Activated naive CD4-positive, alpha-beta T cell treated with anti-CD3 and anti-CD28 coated beads, Interleukin-2, amount 50 U/mL, for 16 hours (primary cell): ENCODE measurements at places on chromosomes 6 and 20.

- peak; percentile 41 for DNase-seq
Observed at GRCh38 chr6:41182069-41183034, 18.6 kb downstream of the TREML2 start.

DNA sequence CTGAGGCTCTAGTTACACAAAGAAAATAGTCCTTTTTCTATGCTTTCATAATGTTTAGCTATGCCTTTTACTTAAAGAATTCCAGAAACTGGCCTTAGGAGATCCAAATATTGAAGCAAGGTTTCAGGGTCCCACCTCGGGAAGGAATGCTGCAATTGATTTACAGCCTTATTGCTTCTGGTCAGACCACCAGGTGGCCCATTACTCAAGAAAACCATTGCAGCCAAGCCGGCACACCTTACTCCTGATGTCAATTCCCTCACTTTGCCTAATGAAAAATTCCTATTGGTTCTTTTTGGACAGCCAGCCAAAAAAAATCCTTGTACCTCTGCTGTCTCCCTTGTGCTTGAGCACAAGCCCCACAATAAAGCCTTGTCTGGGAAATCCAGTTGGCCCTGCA is 173.9 kb downstream of the LMBRD1 start:
- DNase-seq: no peak

- DNase-seq: no peak
Observed at GRCh38 chr20:58109918-58110635, 118.4 kb downstream of the ANKRD60 start.

- DNase-seq: no peak
Observed at GRCh38 chr20:17856024-17856564, 112.5 kb downstream of the SNX5 start.

DNA sequence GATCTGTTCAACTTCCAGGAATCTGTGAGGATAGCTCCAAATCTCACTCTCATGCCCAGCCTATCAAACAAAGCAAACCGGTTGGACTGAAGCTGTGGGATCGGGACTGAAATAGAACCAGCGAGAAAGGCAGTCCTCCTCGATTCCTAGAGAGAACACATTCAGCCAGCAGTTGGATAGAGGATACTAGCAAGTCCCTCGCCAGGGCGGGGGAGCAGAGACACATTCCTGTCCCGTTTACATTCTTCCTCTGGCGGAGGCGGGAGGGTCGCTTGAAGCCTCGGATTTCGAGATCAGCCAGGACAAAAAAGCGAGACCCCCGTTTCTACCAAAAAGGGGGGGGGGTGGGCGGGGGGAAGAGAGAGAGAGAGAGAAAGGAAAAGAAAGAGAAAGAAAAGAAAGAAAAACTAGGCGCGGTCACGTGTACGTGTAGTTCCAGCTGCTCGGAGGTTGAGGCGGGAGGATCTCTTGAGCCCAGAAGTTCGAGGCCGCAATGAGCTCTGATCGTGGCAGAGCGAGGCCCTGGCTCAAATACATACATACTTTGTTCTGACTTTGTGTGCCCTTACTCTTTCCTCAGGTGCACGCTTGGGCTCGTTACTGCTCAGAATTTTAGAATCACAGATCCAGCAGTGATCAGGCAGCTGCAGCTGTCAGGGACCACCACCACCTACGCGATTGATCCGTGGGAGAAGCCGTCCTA is 19.5 kb downstream of the ZNF311 start:
- no peak for DNase-seq

DNA sequence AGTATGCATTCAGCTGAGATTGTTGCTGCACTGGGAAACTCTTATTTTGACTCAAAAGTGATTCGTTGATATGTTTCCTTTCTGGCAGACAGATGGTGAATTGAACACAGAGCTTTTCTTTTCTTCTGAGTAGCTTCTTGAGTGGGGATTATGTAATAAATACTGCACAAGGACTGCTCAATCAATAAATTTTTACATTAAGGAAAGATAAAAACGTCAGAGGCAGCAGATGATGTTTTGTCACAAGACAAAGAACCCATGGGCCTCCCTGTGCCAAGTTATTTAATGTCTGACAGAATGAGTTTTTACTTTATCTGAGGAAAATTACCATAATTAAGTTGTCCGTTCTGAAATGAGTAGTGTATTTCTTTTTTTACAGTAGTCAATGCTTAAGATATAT is 460.3 kb downstream of the UTRN start:
- no peak for DNase-seq

DNA sequence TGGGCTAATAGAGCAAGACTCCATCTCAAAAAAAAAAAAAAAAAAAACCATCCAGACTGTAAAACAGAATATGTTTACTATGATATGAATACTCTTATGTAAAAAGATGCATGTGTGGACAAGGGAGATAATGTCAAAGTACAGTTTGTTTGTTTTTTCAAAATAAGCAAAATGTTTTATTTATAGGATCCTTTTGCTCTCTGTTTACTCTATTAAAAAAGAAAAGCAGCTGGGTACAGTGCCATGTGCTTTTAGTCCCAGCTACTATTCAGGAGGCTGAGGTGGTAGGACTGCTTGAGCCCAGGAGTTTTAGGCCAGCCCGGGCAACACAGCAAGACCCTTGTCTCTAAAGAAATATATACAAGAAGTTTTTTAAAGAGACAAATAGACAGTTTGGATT is 38.1 kb downstream of the UQCC1 start:
- no peak for DNase-seq

GRCh38 chr6:168133168-168133561 is 54.2 kb upstream of the FRMD1 start:
- DNase-seq: no peak

GRCh38 chr6:108117427-108118358 is 43.2 kb upstream of the OSTM1 start:
- DNase-seq: peak; percentile 19

GRCh38 chr20:32980990-32981389 is 23.2 kb downstream of the SUN5 start:
- no peak for DNase-seq

DNA sequence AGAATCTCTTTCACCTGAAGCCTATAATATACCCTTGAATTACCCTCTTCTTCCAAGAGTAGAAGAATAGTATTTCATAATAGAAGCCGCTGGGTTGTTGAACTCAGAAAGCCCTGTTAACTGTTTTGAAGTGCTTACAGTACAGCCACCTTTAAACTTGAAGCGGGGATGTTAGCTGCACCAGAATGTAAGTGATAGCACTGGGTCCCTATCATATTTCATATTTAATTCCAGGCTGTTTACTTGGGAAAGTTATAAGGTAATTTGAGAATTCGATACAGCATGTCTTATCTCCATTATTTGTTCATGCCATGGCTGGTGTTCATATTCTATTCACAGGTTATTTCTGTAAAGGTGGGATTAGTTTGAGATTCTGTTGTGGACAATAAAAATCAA is 63.5 kb upstream of the VSTM2L start:
- DNase-seq: no peak

DNA sequence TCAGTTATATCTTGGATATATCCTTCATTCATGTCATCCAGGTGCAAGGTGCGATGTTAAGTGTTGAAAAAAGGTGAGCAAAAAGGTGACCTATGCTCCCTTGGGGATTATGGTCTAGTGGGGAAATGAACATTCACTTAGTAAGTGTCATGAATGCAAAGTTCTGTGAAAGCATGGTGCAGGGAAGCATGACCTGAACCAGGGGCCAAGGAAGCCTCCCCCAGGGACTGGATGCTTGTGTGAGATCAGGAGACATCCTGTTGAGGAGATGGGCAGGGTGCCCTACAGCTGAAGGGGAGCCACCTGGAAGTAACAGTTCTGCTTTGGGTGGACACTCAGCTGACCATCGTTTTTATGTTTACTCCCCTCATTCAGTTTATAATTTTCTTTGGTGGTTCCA is 179.5 kb downstream of the SYNDIG1 start:
- DNase-seq: no peak

GRCh38 chr20:44946271-44946852 is 13.8 kb downstream of the TOMM34 start:
- no peak for DNase-seq

GRCh38 chr6:50979171-50979525 is 160.5 kb downstream of the TFAP2B start:
- DNase-seq: no peak

GRCh38 chr6:166771701-166772100 is 144.7 kb upstream of the RPS6KA2 start:
- no peak for DNase-seq

DNA sequence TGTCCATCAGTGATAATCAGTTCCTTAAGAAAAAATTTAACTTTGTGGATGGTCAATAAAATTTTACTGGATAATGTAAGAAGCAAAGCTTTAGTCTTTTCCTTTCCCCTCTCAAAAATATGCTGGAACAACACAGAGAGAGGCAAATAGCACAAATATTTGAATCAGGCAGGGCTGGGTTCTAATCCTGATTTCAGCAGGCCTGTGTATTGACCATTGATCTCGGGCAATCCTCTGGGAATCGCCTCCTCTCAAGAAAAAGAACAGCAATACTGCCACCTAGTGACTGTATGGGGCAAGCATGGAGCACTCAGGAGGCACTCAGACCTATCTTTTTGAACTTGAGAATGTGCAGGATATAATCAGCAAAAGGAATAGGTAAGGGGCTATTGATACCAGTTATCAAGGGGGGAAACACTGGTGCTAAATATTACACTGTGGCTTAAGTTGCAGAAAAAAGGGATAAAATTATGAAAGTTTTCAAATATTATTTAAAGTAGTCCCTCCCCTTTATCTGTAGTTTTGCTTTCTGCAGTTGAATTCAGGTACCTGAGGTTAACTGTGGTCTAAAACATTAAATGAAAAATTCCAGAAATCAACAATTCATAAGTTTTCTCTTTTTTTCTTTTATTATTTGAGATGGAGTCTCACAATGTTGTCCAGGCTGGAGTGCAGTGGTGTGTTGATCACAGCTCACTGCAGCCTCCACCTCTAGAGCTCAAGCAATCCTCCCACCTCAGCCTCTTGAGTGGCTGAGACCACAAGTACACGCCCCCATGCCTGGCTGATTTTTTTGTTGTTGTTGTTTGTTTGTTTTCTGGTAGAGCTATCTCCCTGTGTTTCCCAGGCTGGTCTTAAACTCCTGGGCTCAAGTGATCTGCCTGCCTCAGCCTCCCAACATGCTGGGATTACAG is 91.8 kb upstream of the NHSL1 start:
- peak; percentile 33 for DNase-seq

GRCh38 chr6:135266675-135267074 is 85.6 kb downstream of the MYB start:
- no peak for DNase-seq

GRCh38 chr6:2853769-2854395 is 12.2 kb upstream of the SERPINB1 start:
- DNase-seq: peak; percentile 73

DNA sequence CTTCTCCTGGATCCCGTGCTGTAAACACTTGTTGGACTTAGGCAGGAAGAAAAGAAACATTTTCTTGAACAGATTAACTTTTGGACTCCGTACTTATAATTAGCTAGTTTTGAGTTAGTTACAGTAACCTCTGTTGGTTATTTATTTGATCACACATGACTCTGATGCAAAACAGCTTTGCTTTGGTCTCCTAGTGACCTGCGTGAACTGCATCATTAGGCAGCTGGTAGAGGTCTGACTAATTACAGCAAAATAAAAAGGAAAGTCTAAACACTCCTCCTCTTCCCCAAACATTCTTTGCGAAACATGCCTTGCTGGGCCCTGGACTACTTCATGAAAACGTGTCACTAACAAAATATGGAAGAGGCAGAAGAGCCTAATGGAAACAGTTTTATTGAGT is 61.1 kb upstream of the ZFP64 start:
- DNase-seq: no peak

GRCh38 chr20:32681175-32682084 is 7.7 kb upstream of the C20orf203 start:
- no peak for DNase-seq

DNA sequence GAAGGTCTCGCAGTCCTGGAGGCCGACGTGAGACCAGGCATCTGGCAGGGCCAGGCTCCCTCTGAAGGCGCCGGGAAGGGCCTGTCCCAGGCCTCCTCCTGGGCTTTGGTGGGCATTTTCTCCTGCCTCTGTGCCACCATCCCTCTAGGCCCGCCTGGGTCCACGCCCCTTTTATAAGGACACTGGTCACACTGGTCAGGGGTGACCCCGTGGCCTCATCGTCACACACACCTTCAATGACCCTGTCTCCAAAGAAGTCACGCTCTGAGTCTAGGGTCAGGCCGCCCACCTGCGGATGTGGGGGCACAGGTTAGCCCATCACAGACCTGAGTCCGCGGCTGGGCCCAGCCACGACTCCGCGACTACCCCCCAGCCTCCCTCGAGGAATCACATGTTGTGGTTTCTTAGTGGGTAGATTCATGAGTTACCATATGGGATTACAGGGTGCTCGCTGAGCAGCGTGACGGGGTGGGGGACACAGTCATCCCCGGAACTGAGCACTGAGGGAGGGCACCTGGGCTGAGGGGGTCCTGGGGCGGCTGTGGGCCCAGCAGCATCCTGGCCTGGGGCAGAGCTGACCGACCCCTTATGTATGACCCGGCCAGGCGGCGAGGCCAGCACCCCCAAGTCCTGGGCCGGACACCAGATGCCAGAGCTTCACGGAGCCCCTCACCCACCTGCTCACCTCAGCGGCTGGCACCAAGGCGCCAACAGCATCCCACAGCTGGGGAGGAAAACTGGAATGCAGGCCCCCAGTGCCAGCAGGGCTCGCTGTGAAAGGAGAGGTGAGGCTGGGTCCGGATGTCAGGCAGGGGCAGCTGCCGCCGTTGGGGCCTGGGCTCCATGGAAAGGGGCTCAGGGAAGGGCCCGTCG is 115.9 kb downstream of the DLL1 start:
- no peak for DNase-seq

DNA sequence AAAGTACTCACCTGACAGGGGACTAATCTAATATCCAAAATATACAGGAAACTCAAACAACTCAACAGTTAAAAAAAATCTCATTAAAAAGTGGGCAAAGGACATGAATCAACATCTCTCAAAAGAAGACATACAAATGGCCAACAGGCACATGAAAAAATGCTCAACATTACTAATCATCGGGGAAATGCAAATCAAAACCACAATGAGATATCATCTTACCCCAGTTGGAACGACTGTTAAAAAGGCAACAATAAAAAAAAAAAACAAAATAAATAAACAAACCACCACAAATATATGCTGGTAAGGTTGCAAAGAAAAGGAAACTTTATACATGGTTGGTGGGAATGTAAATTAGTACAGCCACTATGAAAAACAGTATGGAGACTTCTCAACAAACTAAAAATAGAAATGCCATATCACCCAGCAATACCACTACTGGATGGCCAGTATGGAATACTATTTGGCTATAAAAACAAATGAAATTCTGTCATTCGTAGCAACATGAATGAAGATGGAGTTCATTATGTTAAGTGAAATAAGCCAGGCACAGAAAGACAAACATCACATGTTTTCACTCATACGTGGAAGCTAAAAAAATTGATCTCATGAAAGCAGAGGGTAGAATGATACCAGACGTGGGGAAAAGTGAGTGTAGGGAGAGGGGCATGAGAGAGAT is 6.6 kb downstream of the SIRPB2 start:
- no peak for DNase-seq

DNA sequence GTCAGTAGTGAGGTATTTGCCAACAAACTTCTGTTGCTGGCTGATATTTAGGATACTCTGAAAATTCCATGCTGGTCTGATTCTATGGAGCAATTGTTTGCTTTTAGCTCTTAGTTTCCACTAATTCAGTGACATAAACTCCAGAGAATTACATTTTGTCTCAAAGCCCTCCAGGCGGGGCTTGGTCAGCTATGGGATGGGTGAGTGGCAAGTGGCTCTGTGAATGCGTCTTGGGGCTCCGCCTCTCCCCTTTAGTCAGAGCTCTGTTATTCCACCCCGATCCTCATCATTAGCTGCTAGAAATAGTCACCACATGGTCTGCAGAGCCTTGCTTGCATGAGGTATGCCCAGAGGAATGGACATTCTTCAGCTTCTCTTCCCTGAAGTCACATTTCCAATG is 540.6 kb downstream of the QKI start:
- DNase-seq: no peak

GRCh38 chr6:76490456-76490855 is 418.0 kb upstream of the IMPG1 start:
- DNase-seq: no peak
